Cortex of kidney (tissue), 1 donor: ENCODE measurements at places on chromosomes 12 and 14.

- no peak for DNase-seq
These were observed 80.2 kb upstream of the NUDT4 start for GRCh38 chr12:93297536-93297935.

- DNase-seq = no peak
These were observed 356.5 kb upstream of the ATP2B1 start for GRCh38 chr12:90064852-90065801.

GRCh38 chr12:77032406-77032805 lies 33.0 kb downstream of the E2F7 start:
- no peak for DNase-seq

GRCh38 chr12:105799103-105799502 lies 339.7 kb downstream of the NUAK1 start:
- DNase-seq = no peak

- DNase-seq = no peak
These were observed 128.8 kb downstream of the TSPAN9 start for GRCh38 chr12:3205742-3206519.
